ELR (cell line): ENCODE measurements at places on chromosomes 3 and 15.
A peak's percentile ranks its signal among the peaks of the same experiment; 100 is the strongest.

GRCh38 chr3:30315447-30315846 is 291.0 kb upstream of the TGFBR2 start:
- peak; percentile 47 for DNase-seq

DNA sequence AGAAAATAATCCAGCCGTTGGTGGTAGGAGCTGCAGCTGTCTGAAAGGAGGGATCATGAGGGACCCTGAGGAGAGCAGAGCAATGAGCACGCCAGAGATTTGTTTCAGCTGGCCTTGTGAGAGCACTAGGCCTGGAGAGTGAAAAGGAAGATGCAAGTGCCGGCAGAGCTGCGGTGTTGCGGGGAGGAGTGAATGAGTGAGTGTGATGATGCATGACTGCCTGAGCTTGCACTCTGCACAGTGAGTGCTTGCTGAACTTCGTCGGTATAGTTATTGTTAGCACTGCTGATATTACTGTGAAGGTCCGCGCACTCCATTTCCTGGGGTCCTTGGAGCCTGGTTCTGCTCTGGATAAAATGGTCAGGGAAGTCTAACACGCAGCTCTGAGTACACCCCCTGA is 23.2 kb downstream of the EIF1B start:
- no peak for DNase-seq

- DNase-seq, result peak; percentile 81
These were observed 19.6 kb upstream of the HCN4 start for GRCh38 chr15:73388256-73388781.

GRCh38 chr3:187880441-187880840 is 135.2 kb upstream of the BCL6 start:
- peak; percentile 39 for DNase-seq

DNA sequence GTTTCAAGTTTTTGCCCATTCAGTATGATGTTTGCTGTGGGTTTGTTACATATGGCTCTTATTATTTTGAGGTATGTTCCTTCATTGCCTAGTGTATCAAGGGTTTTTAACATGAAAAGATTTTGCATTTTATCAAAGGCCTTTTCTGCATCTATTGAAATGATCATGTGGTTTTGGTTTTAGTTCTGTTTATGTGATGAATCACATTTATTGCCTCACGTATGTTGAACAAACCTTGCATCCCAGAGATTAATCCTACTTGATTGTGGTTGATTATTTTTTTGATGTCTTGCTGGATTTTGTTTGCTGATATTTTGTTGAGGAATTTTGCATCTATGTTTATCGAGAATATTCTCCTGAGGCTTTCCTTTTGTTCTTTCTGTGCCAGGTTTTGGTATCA is 39.4 kb downstream of the TMCO5A start:
- DNase-seq, result peak; percentile 33

DNA sequence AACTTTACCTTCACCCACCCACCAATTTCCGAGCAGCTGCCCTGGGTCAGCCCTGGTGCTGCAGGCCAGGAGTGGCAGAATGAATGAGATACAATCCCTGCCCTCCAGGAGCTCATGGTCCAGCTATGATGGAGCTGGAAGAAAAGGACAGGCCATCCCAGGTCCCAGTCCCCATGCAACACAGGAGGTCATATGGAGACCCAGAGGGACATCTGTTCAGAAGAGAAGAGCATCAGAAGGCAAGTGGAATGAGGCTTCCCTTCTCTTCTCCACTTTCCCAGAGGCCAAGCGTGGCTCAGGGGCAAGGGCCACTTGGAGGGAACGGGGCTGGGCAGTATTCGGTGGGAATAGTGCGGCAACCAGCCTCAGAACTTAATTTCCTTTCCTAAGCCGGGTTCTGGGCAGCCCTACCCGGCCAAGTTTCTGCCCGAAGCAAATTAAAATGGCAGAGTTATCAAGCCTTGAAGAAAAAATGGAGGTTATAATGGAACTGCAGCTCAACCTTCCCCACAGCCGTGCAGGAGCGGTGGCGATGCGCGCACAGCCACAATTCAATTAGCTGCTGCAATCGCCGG is 35.9 kb downstream of the TLE3 start:
- DNase-seq, result no peak

GRCh38 chr3:126438186-126438585 is 37.5 kb downstream of the ZXDC start:
- no peak for DNase-seq

DNA sequence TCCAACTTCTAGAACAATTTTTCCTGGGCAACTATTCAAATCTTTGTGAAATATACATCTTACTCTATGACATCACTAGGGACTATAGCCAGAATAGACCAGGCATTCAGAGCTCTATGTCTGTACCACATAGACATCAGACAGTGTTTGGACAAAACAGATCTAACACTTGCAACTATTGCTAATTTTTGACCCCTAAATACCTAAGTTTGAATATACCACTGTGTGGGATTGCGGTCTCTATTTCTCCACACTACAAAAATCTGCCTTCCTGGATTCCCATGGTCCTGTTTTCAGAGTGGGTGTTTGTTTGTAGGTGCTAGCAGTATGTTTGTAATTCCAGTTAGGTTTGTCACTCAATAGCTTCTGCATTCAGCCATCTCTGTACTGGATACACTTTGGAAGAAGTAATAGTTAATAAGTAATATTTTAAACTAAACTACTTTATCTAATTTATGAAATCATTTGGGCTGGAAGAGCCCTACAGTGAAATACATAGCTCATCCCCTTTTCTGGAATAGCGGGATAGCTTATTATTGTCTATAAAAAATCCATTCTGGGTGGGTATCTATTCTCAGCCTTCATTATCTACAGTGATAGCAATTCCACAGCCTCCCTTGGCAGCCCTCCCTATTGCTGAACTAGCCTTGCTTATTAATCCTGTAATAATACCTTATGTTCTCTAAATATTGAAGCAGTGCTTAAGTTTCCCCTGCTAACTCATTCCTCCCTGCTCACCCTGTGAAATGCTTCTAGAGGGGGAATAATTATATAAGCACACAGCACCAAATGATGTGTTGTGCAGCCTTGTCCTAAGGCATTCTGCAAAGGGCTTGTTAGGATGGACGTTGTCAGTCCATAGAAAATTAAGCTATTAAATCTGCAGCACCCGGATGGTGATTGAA is 49.4 kb downstream of the RBMS3 start:
- peak; percentile 11 for DNase-seq

DNA sequence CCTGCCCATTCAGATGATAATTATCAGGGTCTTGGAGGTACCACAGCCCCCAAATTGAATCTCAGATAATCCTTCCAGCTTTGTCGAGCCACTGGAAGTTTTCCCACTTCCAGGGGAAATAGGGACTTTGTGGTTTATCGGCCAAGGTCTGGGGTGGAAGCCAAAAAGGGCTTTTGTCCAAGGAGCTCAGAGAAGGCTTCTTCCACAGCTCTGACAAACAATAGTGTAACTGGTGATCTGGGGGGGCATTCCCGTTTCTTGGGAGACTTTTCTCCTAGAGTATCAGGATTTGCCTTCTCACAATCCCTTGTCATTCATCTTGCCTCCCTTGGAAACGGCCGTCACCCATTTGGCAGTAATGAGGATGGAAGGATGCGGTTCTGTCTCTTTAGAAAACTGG is 18.4 kb downstream of the SRGAP3 start:
- no peak for DNase-seq
